Stimulated activated CD4-positive, alpha-beta T cell treated with anti-CD3 and anti-CD28 coated beads, Interleukin-1b, Interleukin-23, amount 100 ng/mL, for 1 hour (primary cell): ENCODE measurements at places on chromosomes 7 and 10.

GRCh38 chr7:86999750-87000149, 59.7 kb downstream of the ELAPOR2 start:
- DNase-seq: no peak

DNA sequence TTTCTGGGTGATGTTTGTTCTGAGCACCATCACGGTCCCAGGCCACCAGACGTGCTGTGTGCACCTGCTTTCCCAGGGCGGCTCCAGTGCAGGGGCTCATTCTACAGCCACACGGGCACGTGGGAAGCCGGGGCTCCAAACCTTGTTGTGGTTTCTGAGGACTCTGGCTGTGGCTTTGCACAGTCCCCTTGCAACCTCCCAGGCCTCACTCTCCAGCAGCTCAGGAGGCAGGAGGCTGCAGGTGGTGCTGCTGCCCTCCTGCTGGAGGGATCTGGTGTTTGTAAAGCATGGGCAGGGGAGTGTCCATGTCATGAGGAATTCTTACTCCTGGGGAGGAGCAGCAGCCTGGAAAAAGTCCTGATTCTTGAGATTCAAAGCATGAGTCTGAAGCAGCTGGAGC, 54.3 kb downstream of the INSYN2A start:
- DNase-seq: no peak

DNA sequence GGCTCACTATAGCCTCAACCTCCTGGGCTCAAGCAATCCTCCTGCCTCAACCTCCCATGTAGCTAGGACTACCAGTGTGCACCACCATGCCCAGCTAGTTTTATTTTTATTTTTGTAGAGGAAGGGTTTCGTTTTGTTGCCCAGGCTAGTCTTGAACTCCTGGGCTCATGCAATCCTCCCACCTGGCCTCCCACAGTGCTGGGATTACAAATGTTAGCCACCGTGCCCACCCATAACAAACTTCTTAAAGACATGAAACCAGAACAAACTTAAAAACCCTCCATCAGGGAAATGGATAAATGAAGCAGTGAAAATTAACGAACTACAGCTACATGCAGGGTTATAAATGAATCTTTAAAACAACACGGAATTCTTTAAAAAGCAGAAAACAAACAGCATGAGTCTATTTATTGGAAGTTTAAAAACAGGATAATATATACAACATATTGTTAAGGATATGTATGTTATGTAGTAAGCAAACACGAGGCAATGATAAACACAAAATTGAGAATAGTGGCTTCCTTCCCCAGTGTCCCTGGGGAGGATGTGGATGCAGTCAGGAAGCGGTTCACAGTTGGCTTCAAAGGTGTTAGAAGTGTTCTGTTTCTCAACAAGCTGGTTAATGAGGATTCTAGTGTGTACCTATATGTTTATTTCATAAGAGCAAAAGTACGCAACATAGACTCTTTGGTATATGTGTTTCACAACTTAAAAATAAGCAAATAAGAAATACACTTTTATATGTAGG, 128.2 kb upstream of the IMMP2L start:
- DNase-seq: no peak

DNA sequence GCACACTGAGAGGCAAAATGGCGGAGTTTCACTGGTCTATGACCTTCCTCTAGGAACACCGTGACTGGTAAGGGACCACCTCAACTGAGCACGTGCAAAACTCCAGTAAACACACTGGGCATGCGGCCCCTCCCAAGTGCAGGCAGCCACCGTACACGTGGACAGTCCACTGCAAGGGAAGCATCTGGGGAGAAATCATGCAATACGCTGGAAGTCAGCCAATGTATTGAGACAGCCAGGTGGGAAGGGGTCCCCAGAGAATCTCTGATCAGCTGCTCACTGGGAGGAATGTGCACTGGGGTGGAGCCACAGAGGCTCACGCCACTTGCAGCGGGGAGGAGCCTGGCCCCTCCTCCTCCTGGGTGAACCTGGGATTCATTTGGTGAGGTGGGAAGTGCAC, 49.3 kb downstream of the CFAP46 start:
- DNase-seq: no peak

DNA sequence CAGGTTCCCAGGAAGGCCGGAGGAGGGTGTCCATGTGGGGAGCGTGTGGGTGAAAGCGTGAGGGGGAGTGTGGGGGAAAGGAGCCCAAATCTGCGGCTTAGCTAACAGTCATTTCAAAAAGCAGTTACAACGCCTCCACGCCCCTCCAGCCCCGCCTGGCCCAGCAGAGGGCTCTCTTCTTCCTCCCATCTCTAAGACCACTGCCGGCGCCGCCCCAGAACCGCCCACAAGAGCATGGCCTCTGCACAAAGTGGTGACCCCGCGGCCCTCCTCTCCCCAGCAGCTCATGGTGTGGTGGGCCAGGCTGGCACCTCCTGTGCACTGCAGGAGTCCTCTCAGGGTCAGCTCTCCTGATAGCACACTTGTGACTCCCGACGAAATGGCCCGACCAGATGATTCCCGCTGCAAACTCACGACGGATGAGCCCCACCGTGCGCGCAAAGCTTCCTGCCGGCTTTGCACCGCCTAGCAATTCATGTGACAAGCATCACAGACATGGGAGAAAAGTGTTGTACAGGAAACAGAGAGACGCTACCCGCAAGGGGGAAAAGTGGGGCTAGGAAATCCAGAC, 12.4 kb upstream of the HUS1 start:
- DNase-seq: peak; percentile 69

DNA sequence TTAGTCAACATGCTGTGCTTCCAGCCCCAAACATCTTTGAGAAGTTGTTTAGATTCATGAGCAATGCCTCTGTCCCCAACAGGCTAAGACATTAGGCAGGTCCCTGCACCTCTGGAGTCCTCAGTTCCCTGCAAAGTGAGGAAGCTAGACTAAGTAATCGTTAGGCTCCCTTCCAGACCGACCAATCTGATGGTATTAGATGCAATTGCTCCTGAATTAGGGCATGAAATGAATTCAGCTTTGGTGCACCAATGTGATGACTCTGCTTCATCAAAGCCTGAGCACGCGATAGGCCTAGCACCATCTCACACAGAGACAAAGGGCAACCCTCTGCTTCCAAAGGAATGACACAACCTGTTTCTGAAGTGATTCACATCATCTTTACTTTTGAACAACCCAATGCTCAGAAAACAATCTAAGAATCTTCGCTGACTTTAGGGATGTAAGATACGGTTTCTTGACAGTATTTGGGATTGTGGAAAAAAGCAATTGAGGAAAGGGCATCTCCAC, 723 bp upstream of the TES start:
- DNase-seq: no peak

DNA sequence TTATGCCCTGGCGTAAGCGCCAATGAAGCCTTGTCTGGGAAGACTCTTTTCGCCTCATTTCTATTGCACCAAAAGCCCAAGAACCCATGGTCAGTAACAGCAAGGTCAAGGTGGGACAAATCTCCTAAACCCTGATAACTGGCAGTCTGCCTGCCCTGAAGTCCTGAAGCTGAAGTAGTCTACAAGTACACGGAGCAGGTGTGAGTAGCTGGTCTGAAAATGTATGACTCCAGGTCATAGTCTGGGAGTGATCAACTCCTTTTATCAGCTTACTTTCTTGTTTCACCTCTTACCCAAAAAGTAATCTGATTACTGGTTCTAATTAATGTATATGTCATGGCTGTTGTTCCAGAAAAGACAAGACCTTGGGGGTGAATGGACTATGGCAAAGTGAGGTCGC, 107.3 kb upstream of the EFCAB10 start:
- DNase-seq: no peak

DNA sequence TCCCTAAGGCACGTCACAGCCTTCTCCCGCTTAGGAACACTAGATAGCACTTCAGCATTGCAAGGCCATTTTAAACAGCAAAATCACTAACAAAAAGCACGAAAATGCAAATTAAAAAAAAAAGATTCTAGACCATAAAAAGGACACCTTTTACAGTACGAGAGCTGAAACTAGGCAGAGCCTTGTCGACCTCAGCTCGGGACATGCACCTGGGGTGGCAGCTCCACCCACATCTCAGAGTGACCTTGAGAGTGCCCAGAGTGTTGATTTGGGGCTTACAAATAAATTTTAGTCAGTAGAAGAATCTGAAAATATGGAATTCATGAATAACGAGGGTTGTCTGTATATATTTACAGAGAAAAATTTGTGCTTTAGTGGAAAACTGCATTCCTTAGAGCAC, 1.1 kb downstream of the MRPS24 start:
- no peak for DNase-seq
